C1 segment of cervical spinal cord (tissue), 14 donors: ENCODE measurements at places on chromosomes 2 and 18.

DNA sequence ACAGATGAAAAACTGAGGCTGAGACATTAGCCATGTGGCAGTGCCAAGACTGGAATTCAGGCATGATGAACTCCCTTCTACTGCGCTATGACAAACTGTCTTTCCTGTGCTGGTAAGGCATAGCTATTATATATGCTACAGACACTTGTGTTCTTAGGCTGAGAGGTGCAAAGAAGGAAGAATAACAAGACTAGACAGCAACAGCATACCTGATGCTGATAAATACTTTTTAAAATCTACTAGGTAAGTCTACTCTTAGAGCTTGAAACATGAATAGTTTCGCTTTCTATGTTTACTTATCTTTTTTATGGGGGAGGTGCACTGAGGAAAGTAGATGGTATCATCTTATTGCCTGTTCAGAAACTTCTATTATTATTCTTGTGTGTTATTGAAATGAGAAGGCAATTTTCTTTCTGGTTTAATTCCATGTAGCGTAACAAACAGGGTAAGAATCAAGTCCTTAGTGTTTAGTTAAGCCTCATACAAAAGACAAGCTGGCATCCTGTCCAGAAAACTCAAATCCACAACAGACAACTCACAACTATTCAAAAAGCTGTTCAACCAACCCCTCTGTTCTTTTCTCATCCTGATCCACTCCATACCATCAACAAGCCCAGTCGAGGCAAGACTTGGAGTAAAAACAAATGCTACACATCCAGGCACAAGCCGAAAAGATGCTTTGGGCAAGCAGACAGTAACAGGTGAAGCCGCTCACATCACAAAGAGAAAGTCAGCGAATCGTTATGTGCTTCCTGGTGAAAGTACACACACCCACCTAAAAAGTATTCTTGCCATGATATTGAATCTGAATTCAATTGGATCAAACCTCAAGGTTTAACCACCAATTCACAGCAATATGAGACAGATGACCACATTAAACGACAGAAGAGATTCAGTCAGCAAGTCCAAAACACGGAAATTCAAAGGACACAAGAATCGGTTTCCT lies 1.5 kb downstream of the TTC32 start:
- no peak for DNase-seq

- no peak for DNase-seq
Measured at GRCh38 chr2:36253086-36253485, 102.5 kb upstream of the CRIM1 start.

DNA sequence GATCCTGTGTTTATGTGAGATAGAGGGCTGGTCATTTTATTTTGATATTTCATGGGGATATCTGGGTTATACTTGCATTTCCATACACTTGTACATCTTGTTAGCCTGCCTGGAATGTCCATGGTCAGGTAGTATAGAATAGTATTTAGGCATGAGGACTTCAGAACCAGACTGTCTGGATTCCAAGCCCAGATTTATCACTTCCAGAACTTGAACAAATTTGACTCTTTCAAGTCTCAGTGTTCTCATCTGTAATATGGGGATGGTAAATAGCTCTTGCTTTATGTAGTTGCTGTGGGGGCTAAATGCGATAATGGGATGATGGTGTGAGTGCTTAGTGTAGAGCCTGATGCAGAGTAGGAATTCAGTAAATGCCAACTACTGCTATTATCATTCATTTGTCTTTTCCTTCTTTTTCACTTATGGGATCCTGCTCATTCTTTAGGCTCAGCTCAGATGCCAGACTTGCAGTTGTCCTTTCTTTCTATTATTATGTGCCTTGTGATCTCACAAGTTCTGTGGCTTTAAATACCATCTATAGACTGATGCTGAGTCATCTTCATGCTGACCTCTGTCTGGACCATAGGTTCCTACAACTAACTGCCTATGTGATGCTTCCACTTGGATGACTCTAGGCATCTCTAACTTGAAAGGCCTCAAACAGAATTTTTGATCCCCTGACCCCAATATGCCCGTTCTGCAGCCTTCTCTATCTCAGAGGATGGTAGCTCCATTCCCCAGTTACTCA lies 67.4 kb downstream of the POLE4 start:
- DNase-seq = no peak

GRCh38 chr18:71443706-71444480 lies 1100.2 kb downstream of the CBLN2 start:
- DNase-seq = no peak

DNA sequence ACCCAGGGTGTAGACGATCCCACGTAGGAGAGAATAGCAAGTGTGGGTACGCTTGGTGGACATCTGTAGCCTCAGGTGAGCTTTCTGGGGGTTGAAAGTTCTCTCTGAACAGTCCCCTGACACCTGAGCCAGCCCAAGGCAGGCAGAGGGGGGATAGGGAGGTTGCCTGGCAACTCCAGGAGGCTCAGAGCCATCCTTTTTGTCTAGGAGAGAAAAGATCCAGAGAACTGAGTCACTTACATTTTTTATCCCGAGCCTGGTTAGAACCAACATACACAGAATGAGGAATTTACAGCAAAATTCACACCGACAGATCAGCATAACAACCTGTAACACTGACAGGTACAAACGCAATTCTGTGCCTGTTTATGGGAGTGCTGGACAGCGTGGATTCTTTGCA lies 113.2 kb downstream of the SH3BP4 start:
- DNase-seq = no peak

DNA sequence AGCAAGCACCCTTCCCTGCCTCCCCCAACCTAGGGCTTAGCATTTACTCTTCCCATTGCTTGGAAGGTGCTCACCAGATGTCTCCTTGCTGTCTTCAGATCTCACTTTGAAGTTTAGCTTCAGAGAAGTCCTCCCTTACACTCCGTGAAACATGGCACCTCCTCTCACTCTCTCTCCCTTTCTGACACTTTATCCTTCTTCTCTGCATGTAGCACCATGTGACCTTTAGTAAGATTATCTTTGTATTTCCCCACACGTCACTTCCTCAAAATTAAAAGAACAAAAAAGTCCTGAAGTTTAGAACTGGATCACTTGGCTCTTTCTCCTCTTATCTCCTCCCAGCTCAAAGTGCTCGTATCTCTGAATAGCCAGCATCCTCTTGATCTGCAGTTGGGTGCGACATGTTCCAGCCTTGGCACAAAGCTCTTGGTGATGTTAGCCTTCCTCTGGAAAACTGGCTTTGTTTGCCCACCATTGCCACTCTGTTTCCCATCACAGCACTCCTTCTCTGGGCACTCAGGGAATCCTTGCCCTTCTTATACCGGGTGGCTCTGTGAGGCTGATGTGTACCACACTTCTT lies 40.6 kb upstream of the EPAS1 start:
- no peak for DNase-seq

- DNase-seq = no peak
Measured at GRCh38 chr2:191910518-191910917, 63.6 kb upstream of the CAVIN2 start.

DNA sequence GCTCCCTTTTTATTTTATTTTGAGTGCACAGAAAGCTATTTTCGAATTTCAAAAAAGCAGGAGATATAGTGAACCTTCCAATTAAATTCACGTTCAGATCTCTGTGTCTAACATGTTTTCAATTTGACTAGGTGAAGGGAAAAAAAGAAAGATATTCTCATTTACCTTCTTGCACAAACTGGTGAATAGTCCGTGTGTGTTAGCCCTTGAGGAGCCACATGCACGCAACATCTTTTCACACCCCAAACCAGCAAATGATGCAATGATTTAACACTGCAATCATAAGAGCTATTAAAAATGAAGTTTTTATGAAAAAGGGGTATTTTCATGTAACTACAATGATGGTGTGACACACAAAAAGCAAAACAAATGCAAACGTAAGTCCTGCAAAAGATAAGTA lies 109.8 kb downstream of the CPO start:
- DNase-seq = no peak

GRCh38 chr2:140975237-140975636 lies 1155.6 kb downstream of the LRP1B start:
- DNase-seq = no peak

DNA sequence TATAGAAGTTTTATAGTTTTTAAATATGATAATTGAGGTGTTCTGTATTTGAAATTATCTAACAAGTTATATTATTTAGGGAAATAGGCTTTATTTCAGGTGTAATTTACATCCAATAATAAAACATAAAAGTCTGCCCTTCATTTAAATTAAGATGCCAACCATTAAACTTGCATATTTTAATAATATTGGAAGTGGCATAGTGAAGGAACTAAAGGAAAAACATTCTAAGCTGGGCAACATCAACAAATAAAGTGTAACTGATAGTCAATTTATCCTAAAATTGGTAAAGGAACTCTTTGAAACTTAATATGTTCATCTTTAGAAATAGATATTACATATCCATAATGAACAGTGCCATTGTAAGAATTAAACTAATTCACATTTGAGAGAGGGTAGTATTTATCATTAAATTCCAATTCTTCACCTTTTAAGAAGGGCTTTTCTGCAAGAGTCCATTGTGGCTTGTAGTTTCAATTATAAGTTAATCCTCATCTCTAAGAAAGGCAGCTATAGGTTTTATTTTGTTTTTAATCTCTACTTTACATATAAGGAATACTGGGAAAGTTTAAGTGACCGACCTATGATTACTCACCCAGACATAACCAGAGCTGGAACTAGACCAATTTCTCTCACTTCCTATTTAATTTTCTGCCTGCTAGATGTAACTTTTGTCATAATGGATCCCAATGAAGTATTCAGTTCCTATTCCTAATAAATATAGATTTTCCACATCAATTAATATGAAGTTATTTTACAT lies 401.6 kb downstream of the XIRP2 start:
- no peak for DNase-seq

GRCh38 chr2:228575897-228576296 lies 394.4 kb upstream of the SPHKAP start:
- DNase-seq = no peak

DNA sequence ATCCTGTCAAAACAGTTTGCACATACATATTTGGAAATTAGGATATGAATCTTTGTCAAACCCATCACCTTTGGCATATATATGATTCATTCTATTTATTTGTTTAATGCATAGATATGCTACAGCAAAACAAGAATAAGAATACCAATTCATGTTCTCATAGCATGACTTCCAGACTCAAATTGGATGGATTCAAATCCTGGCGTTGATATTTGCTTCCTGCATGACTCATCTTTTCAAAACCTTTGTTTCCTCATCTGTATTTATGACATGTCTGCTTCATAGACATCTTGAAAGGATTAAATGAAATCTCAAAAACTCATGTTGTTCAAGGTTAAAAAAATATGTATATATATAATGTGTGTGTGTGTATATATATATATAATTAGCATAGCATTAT lies 261.3 kb downstream of the MBD5 start:
- DNase-seq = no peak

GRCh38 chr18:64444819-64445218 lies 295.9 kb upstream of the LINC00305 start:
- no peak for DNase-seq
